NCI-H526 (cell line): ENCODE measurements at places on chromosomes 4 and X.

DNA sequence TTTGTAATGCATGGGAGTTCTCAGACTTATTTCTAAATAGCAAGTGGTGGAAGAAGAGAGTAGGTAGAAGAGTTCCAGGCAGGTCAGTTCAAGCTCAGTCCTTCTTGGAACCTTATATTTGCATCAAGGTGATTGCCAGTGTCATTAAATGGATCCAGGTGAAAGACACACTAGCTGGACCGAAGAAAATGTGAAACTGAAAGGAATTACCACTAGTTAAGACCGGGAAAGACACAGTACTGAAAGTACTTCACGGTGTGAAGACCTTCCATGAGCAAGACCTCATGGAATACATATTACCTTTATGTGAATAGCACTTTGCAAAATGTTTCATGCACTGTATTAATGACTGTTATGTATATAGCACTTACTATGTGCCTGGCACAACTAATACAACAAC is 19.1 kb downstream of the TMEM150C start:
- DNase-seq, result no peak

- DNase-seq, result no peak
These were observed 23.9 kb upstream of the MAGEA11 start for GRCh38 chrX:149687991-149688390.

GRCh38 chr4:76200771-76201231 is 12.8 kb downstream of the SCARB2 start:
- peak; percentile 79 for DNase-seq

DNA sequence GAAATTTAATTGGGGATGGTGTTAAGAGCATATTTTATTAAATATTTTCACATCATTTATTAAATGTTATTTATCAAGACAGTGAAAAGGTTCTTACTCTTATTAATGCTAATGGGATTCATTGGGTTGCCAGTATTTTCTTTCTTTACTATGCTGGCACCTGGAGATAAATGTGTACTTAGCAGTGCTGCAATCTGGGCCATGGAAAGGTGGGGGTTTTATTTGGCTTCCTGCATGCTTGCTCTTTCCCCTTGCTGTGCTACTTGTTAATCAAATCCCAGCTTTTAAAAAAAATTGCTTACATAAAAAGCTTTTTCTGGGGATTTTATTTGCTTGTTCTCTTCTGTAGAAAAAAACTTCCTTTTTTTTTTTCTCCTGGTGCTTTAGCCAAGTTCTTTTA is 48.3 kb downstream of the ZAR1 start:
- no peak for DNase-seq

- no peak for DNase-seq
These were observed 205.4 kb downstream of the HS3ST1 start for GRCh38 chr4:11223311-11223710.

- DNase-seq, result no peak
These were observed 374.2 kb downstream of the FBXO8 start for GRCh38 chr4:173909294-173909693.

- DNase-seq, result no peak
These were observed 340.9 kb upstream of the FGF13 start for GRCh38 chrX:139052461-139052860.

DNA sequence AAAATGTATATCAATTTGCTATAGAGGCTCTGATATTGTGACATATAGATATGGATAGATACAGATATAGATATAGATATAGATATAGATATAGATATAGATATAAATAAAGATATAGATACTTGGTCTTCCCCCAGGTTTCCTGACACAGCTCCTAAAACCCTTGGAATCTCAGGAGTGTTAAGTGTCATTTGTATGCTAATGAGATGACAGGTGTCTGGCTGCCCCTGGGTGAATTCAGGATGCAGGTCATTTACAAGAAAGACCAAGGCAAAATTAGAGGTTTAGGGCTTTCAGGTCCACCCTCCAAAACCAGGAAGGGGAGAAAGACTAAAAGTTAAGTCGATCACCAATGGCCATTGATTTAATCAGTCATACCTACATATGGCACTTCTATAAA is 1034.8 kb downstream of the PDHA2 start:
- no peak for DNase-seq

DNA sequence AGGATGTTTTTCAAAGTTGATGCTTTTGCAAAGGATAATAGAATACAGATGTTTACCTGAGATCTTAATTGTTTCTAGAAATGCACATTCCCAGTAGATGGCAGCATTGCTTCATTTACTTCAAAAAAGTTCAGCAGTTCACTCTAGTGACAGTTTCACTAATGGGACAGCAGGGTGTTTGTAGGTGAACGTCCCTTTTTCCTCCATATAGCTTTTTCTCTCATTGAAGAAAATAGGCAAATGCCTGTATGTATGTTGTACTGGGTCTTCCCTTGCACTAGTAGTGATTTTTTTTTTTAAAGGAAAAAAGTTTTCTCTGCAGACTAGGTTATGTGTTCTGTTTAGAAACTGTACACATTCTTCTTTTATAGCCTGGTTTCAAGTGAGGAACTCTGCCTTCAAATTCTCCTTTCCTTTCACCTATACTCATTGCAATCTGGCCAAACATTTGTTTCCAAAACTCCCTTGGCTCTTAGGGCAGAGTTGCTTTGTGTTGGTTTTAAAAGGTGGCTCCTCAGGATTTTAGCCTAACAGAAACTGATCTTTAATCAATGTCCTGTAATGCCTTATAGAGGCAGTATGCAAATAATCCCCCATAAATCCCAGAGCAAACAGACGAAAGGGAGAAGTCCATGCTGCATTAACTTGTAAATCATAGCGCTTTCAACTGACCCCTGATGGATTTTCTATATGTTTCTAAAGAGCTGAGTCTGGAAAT is 86.3 kb downstream of the EGF start:
- DNase-seq, result peak; percentile 62

- no peak for DNase-seq
These were observed 3.9 kb upstream of the KLHL8 start for GRCh38 chr4:87224141-87224923.

DNA sequence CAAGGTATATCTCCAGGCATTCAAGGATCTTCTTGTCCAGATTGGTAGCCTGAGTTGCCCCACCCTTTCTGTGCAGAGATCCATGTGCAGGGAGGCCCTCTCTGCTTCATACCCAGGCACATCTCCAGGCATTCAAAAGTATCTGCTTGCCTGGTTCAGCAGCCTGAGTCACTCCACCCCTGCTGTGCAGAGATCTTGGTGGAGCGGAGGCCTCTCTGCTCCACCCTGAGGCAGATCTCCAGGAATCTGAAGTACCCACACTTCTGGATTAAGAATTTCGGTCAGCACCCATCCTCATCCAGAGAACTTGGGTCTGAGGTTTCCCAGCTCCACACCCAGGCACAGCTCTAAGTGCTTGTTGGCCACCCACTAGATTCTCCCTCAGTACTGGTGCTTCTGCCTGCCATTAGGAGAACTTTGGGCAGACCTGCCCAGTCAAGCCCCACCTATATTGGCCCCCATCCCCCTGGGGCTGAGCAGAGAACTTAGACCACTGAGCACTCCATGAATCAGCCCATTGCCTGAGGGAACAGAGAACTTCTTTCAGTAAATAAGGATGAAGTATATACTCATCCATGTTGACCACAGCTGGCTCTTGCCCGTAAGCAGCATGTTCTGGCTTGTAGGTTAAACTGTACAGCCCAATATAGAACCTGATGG is 199.5 kb upstream of the ZCCHC13 start:
- no peak for DNase-seq

DNA sequence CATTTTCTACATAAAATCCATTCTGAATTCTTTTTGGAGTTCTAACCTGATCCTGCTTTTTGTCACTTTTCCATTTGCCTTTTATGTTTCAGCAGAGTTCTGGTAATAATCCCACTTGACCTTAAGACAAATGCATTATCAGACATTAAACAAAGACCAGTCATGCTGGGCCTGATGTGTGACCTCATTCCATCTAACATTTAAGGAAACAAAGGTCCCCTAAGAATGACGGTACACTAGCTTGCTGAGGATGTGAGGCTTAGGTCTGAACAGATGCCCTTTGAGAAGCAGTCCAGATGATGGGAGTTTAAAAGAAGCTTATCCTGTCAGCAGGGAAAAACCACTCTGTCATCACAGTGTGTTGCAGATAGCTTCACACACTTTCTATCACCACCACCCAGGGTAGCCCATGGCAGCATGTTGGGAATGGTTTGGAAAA is 38.1 kb upstream of the PDE5A start:
- DNase-seq, result no peak

GRCh38 chrX:9605484-9605883 is 140.6 kb downstream of the TBL1X start:
- DNase-seq, result peak; percentile 17

- DNase-seq, result peak; percentile 55
These were observed 262.6 kb downstream of the STIM2 start for GRCh38 chr4:27123123-27123768.
